ENCODE measurements at places on chromosomes 5 and 9. TPM values are rescaled to one million over a fixed set of nuclear protein-coding genes. Genes with fewer than 3 reads are reported as not detected.

The FBXL7 gene
- 22.1 TPM for total RNA-seq

The ARL14EPL gene
- not detected for total RNA-seq

The GFI1B gene
- total RNA-seq, result not detected

The PCDHGA2 gene
- total RNA-seq, result 3.7 TPM

All from posterior vena cava (tissue), 2 donors.